Adrenal gland (tissue), 19 donors: ENCODE measurements at places on chromosomes 16 and 17.

DNA sequence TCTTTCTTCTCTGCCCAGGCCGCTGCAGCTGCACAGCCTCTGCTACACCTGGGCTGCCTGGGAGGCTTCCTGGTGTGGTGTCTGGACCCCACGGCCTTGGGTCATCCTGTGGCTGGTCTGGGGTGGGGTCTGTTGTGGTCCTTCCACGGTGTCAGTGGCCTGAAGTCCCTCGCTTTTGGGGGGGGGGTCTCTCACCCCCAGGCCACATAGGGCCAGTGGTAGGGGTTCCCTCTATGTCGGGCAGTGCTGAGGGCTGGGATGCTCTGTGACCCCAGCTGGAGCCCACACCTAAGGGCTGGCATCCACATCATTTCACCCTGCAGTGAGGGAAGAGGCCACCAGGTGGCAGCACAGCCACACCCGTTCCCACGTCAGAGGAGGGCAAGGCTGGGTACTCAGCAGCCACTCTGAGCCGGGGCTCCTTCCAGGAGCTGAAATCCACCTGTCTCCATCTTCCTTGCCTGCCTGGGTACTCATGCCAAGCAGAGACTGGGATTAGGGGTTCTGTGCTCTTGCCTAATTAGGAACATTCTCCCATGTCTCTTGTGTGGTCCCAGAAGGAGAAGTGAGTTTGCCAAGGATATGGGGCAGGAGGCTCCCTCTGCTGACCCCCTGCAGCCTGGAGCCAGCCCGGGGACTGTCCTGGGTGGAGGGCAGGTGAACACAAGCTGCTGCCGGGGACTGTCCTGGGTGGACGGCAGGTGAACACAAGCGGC, 13.0 kb downstream of the ENGASE start:
- DNase-seq: peak; percentile 83

DNA sequence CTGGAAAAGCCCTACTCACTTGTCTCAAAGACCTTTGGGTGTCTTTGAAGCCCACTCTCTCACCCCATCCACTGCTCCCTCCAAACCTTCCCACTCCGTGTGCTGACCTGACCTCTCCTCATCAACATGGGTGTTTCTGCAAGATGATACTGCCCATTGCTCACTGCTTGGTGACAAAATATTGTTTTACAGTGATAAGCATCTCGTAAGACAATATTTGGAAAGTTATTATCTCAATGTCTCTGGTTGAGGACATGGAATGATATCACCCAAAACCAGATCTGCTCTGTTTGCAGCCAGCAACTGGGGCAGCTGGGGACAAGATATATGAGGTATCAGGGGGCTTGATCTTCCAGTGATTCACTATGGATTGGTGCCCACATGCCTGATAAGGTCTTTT, 195.8 kb downstream of the SALL1 start:
- DNase-seq: no peak

DNA sequence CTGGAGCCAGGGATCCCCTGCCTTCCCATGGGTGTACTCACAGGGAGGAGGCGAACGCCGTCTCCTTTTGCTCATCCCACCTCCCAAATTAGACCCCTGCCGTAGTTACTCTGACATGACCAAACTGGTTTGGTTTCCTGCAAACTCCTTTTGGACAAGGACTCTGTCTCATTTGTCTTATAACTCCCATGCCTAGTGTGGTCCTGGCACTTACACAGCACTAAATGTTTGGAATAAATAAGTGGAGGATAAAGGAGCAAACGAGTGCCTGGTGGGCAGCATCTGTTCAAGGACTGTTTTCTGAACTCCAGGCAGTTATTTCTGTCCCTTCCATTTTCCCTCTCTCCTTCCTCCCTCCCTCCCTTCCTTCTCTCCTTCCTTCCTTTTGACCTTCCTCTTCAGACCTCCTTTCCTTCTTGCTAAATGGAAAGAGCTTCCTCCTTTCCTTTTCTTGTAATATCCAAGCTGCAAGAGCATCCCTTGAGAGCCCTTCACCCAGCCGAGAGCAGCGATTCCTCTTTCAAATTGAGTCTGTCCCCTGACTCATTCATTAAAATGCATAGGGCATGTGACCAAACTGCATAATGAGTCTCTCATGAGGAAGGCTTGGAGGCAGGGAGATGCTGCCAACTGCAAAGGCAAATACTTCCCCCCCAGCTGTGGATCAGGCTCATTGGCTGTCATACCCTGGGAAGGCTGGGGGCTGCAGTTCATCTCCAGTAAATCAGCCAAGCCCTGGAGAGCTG, 36.8 kb downstream of the CHD9 start:
- DNase-seq: peak; percentile 58

GRCh38 chr16:64648282-64648681, 473.6 kb downstream of the CDH11 start:
- DNase-seq: no peak

GRCh38 chr16:1533443-1533951, at the start of gene TMEM204:
TSS of gene TMEM204 (plus strand) at chr16:1533666. CDS start at chr16:1534276, 610 bp downstream.
- DNase-seq: peak; percentile 61

DNA sequence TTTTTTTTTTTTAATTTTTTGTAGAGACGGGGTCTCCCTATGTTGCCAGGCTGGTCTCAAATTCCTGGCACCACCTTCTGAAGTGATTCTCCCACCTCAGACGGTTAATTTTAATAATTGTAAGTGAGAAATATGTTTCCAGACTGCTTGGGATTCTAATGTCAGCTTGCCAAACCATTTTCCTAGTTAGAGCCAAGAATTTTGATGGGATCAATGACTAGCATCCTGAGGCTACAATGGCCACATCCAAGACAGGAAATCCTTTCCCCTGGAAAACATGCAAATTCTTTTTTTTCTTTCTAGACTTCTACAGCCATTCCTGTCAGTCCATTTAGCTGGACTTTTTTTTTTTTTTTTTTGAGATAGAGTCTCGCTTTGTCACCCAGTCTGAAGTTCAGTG, 32.6 kb downstream of the IGF2BP1 start:
- no peak for DNase-seq

- DNase-seq: no peak
These were observed 1.0 kb downstream of the HSD11B2 start for GRCh38 chr16:67431775-67432505.

DNA sequence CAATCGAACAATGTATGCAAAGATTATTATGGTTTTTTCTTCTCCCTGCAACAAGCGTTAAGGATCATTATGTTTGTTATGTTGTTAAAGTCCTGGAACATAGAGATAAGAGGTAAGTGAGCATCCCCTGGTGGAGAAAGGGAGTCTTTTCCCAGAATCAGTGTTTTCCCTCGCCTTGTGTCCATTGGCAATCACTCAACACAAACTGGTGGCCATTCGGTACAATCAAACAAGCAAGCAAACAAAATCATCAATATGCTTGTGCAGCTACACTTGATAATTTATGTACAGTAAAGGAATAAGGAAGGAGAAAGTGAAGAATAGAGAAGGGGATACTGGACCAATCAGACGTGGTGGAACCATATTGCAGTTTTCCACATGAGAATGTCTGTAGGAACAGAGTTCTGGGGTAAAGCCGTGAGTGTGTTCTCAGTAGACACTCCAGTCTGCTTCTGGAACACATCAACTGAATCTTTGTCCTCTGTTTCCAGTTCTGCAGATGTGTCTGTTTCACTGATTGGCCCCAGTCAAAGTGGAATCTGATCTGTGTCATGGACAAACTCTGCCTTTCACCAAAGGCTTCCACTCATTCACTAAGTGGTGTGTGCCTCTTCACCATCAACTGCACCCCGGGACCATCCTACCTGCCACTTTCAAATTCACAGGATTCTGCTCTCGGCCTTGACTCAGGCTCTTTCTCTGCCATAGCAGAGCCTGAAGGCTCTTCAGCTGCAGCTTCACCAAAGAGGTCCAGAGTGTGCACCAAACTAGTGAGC, 169.5 kb downstream of the AHSP start:
- DNase-seq: no peak

DNA sequence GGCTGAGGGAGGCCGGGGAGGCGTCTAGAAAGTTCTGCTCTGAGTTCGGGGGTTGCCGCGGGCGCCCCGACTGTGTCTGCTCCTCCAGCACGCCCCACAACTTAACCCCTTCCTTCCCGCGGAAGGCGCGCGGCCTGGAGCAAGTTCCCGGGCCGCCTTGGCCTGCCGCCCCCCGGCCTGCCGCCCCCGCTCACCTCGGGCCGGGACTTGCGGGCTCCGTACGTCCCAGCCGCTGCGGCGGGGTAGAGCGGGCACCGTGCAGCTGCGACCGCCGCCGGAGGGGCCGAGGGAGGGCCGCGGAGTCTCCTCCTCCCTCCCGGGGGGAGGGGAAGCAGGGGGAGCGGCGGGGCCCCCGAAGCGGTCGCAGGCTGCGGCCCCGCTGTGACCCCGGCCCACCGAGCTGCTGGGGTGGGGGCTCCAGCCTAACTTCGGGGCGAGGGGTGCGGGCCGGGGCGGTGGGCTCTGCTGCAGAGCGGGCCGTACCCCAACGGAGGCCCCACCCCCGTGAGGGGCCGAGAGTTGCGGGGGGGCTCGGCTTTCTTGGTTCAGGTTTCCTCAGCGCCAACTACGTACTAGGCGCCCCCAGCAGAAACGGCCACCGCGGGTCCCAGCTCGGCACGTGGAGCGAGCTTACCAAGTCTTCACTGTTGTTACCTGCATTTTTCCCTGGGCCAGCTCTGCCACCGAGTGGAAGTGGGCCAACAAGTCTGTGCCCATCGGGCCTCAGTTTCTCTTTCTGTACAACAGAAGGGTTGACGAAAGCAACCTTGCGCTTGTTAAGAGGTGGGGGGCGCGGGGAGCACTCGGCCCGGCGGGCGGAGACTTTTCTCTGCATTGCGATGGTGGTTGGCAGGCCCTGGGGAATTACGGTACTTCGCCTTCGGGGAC, at the start of gene CCDC102A:
Gene CCDC102A (minus strand): TSS at position 266 of the 888 bp plus-strand sequence. CDS start 7,394 bp downstream, outside the sequence.
- DNase-seq: peak; percentile 20

DNA sequence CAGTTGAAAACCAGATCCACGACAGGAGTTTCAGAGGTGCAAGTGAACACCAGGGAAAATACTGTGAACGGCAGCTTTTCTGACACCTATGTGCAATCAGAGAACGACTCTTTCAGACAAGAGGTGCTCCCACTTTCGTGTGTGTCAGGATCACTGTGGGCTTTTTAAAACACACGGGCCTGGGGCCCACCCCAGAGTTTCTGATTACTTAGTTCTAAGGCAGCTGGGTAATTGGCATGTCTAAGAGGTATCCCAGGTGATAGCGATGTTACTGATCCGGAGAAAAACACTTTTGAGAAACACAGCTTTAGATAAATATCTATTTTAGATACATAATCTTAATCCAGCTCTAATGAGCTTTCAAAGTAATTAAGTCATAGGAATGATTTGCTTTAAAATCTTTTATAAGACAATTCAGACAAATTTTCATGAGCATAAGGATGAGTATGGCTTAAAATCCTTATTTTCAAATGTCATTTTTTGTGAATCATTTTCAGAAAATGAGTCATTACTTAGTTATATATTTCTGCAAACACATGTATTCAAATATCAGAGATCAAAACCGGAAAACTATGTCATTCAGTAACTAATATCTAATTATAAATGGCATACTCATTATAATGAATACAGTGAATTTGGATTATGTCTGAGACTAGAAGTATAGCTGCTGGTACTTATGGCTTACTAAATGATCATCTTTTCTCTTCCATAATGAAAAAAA, 217.9 kb upstream of the PSMD7 start:
- no peak for DNase-seq

GRCh38 chr17:48293319-48294019, 136.5 kb downstream of the SKAP1 start:
- DNase-seq: no peak

DNA sequence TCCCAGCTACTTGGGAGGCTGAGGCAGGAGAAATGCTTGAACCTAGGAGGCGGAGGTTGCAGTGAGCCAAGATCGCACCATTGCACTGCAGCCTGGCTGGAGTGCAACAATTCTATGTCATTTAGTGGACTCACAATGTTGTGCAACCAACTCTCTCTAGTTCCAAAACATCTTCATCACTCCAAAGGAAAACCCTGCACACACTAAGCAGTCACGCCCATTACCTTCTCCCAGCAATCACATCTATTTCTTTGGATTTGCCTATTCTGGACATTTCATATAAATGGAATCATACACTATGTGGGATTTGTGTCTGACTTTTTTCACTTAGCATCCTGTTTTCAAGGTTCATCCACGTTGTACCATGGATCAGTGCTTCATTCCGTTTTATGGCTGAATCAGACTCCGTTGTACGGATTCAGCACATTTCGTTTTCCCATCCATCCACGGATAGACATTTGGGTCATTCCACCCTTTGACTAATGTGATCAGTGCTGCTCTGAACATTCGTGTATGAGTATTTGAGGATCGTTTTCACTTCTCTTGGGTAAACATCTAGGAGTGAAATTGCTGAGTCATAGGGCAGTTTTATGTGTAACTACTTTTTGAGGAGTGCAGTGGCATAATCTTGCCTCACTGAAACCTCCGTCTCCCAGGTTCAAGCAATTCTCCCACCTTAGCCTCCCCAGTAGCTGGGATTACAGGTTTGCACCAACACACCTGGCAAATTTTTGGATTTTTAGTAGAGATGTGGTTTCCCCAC, 45.4 kb upstream of the EMP2 start:
- DNase-seq: no peak

GRCh38 chr16:51133688-51134087, 17.4 kb downstream of the SALL1 start:
- no peak for DNase-seq

GRCh38 chr17:40596261-40596919, 31.1 kb upstream of the CCR7 start:
- no peak for DNase-seq

DNA sequence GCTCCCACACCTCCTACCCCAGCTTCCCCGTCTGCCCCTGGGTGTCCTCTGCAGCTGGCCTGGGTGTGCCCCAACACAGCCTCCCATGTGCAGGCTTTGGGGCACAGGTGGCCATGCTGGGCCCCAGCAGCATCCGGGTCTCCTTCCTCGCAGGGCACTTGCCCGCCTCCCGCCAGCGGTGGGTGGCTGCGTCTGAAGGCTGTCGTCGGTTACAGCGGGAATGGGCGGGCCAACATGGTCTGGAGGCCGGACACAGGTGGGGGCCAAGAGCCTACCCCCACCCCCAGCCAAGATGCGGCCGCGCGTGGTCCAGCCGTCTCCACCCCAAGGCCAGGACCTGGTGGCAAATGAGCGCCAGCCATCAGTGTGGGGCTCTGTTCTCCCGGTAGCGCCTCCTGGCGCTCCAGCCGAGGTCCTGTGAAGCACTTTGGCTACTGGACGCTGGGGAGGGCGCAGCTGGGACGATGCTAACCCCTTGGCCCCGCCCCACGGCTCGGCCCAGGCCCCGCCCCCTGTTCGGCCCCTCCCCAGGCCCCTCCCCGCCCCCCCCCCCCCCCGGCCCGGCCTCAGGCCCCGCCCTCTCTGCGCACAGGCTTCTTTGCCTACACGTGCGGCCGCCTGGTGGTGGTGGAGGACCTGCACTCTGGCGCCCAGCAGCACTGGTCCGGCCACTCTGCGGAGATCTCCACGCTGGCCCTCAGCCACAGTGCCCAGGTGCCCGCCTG, 7.3 kb upstream of the RHOT2 start:
- peak; percentile 94 for DNase-seq
